HEK293T (cell line): ENCODE measurements at places on chromosomes 1 and 21.
A peak's percentile ranks its signal among the peaks of the same experiment; 100 is the strongest.

- no peak for DNase-seq
Observed at GRCh38 chr21:33036430-33037162, 10.9 kb downstream of the OLIG2 start.

DNA sequence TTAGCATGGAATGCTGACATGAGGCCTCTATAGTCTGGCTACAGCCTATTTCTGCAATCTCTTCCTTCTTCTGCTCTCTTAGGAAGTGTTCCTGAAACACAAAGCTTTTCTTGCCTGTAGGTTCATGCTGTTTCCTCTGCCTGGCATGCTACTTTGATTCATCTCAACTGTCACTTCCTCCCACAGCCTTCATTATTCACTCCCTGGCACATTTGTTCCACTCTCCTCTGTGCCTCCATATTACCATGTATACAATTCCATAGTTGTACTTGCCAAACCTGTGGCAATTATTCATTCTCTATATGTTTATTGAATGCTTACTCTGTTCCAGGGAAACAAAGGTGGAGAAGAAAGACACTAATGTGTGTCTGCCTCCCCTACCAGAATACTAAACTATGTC, 210.2 kb downstream of the LRRC7 start:
- DNase-seq = no peak

DNA sequence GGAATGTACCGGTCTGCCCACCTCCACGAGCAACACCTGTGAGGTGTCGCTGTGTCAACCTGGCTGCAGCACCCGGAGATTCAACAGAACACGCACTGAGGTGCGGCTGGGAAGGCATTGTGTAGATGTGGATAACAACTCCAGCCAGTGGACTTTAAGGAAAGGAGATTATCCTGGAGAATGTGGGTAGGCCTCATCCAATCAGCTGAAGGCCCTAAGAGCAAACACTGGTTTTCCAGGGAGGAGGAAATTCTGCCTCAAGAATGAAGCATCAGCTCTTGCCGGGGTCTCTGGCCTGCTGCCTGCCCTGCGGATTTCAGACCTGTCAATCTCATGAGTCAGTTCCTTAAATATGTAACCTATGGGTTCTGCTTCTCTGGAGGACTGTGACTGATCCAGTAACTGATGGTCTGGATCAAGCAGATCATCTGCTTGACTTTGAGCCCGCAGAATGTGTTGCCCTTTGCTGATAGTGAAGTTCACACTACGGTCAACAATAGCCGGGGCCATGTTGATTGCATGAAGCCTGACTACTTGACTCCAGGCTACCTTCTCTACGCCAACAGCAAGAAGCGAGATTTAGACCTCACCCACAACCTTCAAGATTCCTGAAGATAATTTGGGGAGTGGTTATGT, 15.9 kb upstream of the PRDM15 start:
- no peak for DNase-seq

GRCh38 chr1:1419363-1419812, 1.7 kb downstream of the ANKRD65 start:
- no peak for DNase-seq

GRCh38 chr1:187383366-187383765, 554.6 kb downstream of the PLA2G4A start:
- DNase-seq = peak; percentile 11

GRCh38 chr1:228743405-228743804, 8.1 kb downstream of the RHOU start:
- no peak for DNase-seq
